Foreskin melanocyte (primary cell): ENCODE measurements at places on chromosomes 6 and 20.

GRCh38 chr20:42095221-42095620 lies 477.0 kb upstream of the CHD6 start:
- DNase-seq, result no peak

- no peak for DNase-seq
These were observed 336.7 kb downstream of the GJA1 start for GRCh38 chr6:121771937-121772720.

DNA sequence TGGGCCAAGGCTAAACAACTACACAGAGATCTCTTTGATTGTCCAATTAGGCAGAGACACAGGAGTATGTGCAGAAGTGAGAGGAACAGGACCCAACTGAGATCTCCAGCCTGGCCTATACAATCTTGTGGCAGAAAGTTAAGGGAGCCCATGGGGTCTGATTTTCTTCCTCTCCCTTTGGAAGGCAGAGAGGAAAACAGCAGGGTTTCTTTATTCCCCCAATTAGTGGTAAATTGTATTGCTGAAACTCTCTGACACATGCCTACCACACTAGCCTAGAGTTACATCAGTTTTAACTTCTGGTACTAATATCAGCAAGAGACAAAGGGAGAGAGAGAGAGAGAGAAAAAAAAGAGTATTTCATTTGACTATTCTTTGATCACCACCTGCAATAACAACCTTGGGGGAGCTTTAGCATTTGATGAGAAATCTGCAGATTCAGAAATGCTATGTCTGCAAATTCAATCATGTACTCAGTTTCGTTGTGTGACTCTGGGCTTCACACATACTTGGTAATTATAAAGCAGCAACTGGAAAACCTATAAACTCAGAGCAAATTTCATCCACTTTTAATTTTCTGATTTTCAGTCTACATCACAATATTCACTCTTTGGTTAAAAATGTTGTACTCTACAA lies 260.3 kb upstream of the SPTLC3 start:
- DNase-seq, result no peak

DNA sequence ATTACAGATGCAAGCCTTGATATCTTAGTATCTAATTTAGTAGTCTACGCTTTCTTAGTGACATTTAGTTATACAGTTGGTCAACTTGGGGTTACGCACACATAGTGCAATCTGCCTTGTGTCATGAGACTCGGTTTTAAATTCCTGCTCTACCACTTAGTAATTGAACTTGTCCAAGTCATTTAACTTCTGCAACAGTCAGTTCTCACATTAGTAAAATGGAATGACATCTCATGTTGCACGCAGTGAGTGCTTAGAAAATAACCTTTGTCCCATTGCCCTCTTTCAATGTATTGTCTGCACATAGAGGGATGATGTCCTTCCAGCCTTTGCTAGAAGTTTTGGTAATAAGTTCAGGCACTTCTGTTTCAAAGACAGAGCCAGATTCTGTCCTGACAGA lies 48.6 kb downstream of the TMEM170B start:
- DNase-seq, result no peak

GRCh38 chr6:135129136-135129856 lies 51.8 kb upstream of the MYB start:
- no peak for DNase-seq

- DNase-seq, result no peak
These were observed 20.4 kb upstream of the MCM3 start for GRCh38 chr6:52304983-52305390.

DNA sequence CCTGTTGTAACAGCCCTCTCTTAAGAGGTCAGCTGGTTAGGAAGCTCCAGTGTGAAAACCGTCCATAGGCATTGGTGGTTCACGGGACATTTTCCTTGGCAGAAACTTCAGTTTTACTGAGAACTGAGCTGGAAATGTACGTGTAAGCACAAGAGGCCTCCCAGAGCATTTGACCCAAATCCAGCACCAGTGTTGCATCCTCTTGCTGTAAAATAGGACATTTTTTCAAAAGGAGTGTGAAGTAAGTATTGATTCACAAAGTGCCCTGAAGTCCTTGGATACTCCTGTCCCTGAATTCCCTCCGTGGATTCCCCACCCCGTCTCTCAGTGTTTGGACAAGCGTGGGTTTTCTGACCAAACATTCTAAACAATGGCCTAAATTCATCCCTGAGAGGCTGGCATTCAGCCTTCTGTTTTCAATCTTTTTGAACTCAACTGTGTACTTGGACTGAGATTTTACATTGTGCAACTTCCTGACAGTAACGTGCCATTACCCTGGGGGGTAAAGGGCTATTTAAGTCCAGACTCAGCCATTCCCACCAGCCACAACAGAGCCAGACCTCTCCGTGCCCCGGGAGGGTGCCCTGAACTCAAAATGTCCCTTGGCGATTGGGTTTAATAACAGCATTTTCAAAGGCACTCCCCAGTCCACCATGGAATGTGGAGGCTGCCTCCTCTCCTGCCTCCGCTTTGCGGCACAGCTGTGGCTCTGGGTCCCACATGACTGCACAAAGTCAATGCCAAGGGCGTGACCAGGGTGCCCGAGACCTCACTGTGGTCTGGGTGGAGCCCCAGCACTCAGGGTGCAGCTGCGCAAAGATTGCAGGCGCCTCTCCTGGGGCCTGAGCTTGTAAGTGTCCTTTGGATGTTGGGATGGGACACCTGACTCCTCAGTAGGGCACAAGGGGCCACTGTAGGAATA lies 92.7 kb upstream of the AFDN start:
- peak; percentile 91 for DNase-seq

GRCh38 chr20:51348876-51349275 lies 193.6 kb downstream of the NFATC2 start:
- DNase-seq, result no peak

- no peak for DNase-seq
These were observed 286.1 kb upstream of the TFAP2D start for GRCh38 chr6:50427267-50427666.
